ENCODE measurements at places on chromosomes 2 and 18.

GRCh38 chr2:186771850-186772463 lies 77.0 kb downstream of the ZSWIM2 start:
- no peak for DNase-seq

DNA sequence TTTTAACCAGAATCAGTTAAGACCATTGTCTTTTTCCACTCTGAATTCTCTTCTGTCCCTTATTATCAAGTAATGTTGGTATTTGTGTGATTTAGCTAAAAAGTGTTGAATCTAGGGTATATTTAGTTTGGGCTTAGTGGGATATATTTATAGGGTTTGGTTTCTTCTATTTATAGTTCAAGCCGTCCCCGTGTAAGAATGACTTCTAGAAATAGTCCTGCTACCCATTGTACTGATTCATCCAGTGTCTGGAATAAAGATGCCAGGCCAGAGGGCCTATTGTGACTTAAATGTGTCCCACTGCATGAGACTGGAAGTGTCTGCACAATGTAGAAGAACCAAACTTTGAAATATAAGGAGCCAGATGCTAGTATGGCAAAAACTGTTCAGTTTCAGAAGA lies 364.8 kb downstream of the TNS1 start:
- no peak for DNase-seq

DNA sequence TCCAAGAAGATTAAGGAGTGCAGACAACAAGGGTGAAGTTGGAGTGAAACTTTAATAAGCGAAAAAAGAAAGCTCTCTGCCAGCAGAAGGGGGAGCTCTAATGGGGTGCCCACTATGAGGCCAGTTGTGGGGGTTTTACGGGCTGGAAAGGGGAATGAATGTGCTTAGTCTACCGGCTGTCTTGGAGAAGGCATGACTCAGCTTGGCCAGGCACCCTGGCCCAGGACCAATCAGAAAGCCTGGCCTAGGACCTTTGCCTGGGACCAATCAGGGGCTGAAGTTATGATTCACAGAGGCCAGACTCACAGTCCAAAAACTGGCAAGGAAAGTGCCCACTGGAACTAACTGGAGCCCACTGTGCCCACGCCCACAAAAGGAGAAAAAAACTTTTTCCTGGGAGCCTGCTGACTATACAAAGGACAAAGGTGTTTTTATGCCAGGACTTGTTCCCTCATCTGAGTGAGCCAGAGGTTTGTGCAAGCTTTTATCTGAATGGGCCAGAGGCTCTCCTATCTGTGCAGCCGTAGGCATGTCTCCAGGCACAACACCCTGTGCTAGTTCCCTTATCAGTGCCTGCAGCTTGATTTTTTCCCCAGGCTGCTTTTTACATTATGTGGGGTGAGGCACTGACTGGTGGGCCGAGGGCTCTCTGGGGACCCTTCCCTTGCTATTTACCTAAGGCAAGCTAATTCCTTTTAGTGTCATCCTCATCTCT lies 18.6 kb downstream of the CMPK2 start:
- DNase-seq, result no peak

DNA sequence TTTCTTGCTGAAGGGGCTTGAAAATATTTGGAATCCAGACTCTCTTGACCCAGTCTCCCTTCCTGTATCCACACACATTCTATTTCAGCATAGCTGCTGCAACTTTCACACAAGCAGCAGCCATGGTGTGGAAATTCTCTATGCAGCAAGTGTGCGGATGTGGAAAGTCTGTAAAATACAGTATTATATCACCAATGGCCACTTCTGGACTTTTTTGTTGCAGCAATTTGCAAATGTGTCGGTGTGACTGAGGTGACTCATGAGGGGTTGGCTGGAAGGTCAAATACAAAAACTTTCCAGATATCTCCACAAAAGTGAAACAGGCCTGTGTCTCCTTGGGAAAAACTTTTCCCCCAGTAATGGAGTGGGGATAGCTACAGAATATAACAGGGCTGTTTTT lies 299.3 kb upstream of the GYPC start:
- DNase-seq, result no peak

DNA sequence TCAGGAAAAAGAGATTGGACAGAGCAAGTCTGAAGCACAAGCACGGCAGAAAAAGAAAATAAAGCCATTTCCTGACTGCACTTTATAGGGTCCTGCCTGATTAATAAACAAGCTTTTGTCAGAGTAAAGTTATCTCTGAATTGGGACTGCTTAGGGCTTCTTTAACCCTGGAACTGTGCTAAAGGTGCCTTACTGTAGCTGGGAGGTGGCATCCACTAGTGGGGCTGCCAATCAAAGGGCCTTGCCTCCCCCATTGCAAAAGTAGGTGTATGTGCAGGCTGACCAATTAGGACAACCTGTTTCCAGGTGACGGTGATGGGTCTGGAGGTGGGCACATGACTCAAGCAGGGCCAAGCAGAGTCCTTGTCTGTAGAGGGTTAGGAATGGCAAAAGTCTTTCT lies 57.4 kb upstream of the RAPH1 start:
- no peak for DNase-seq

DNA sequence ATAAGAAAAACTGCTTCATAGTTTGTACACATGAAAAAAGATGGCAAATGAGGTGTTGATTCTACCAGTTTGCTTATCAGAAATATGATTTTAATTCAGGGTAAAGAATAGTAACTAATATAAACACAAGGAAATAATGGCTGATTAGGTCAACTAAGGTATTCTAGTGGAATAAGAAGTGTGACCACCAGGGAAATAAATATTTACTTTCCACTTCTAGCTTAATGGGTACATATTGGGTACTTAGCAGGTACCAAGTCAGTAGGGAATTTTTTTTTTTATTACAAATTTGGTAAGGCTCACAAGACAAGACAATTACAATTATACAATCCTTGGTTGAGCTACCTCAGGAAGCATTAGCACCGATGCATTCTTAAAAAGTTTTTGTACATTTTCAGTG lies 135.7 kb downstream of the PLEKHA3 start:
- DNase-seq, result no peak

DNA sequence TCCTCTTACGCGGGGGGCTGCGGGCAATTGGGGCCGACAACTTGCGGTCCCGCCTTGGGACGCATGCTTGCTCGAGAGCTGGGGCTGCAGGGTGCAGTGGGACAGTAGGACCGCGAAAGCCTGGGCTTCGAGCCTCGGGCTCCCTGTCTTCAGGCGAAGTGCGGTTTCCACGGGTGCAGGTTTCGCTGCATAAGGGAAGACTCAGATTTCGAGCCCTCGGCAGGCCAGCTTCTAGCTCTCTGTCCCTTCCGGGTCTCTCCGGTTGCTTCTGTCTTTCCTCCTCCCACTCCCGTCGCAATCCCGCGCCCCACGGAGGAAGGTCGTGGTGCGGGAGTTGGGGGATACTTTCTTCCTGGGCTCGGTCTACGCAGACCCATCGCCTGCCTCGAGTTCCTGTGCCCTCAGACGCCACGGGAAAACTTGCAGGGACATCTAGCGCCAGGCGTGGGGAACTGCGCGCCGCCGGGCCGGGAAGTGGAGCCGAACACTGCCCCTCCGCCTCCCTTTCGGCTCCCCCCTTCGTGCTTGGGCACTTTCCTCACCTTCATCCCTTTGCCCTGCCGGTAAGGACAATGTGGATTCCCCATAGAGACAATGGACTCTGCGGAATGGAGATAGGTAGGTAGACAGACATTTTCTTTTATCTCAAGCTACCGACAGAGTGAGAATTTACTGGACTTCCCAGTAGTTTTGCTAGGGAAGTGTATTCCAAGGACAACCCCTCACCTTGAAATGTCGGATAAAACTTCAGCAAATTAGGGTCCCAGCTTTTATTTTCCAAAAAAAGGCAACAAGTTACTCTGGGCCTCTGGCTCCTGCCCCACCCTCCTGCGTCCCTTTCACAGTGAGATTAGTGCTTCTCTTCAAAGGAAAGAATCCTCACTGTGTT lies 4.2 kb upstream of the HOXD13 start:
- no peak for DNase-seq

- no peak for DNase-seq
Measured at GRCh38 chr2:97734061-97735051, 21.0 kb downstream of the ZAP70 start.

DNA sequence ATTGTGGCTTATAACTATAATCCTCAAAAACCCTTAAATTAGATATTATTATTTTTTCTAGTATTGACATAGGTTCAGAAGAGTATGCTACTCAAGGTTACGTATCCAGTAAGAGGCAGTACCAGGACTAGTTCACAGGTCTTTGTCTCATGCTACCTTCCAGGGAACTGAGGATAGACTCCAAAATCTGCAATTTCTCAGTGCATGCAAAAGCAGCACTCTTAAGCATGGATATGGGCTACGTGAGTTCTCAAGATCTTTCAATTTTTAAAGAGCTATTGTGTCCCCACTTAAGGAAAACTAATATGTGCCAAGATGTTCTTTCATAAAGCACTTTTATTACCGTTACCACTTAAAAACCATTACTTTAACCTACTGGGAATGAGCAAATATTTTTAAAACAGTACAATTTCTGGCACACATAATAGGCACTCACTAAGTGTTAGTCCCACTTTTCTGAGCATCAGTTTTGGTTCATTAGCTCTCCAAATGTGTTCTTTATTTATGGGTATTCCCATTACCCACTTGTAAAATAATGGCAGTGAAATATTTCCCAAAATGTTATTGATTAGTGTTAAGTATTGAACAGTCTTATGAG lies 113.8 kb upstream of the TTN start:
- DNase-seq, result no peak

DNA sequence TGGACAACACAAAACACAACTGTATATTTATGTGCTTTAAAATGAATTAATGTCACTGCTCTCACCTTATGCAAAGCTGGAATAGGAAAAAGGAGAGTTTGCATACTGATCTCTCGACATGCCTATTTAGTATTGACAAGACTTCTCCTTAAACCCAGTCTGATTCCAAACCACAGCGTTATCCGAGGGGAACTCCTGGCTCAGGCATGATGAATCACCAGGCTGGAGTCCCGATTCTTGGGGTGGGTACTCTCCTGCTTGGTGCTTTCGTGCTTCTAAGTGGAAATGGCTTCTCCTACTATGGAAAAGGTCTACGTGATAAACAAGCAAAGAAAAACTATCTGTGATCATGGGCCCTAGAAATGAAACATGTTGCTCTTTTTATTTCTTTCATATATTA lies 88.9 kb upstream of the SLC35G4 start:
- DNase-seq, result no peak

Data from activated naive CD4-positive, alpha-beta T cell treated with Interleukin-2 at 50 U/mL for 16 hours (primary cell).